8988T (cell line): ENCODE measurements at places on chromosomes 5 and 9.
A peak's percentile ranks its signal among the peaks of the same experiment; 100 is the strongest.

- no peak for DNase-seq
Measured at GRCh38 chr5:203246-203930, 12.1 kb downstream of the LRRC14B start.

DNA sequence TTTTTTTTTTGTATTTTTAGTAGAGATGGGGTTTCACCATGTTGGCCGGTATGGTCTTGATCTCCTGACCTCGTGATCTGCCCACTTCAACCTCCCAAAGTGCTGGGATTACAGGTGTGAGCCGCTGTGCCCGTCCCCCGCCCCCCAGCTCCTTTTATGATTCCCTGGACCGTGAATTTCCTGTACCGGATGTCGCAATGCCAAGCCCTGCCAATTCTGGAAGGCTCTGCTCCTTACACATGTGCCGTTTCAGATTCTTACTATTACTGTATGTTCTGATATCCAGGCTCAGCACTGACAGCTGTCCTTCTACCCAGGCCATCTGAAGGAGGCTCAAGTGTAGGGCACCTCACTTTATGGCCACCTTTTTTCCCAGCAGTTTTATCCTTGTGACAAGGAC, 100.1 kb downstream of the PLCXD3 start:
- no peak for DNase-seq

DNA sequence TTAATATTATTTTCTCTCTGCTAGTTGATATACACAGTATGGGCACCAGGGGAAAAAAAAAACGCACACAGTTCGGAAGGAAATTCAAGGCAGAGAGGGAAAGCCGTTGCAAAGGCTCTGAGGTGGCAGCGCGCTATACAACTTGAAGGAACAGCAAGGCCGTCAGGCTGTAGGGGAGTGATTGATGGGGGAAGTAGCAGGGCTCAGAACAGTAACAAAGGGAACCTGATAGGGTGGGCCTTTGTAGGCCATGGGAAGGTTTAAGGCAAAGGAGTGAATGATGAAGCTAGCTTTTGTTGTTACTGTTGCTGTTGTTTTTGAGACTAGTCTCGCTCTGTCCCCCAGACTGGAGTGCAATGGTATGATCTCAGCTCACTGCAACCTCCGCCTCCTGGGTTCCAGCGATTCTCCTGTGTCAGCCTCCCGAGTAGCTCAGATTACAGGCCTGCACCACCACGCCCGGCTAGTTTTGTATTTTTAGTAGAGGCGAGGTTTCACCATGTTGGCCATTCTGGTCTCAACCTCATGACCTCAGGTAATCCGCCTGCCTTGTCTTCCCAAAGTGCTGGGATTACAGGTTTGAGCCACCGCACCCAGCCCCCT, 27.0 kb downstream of the AQP7 start:
- DNase-seq, result no peak

- DNase-seq, result no peak
Measured at GRCh38 chr9:131334629-131335367, 45.3 kb downstream of the PLPP7 start.

- DNase-seq, result no peak
Measured at GRCh38 chr5:15585841-15586591, 86.0 kb downstream of the FBXL7 start.

DNA sequence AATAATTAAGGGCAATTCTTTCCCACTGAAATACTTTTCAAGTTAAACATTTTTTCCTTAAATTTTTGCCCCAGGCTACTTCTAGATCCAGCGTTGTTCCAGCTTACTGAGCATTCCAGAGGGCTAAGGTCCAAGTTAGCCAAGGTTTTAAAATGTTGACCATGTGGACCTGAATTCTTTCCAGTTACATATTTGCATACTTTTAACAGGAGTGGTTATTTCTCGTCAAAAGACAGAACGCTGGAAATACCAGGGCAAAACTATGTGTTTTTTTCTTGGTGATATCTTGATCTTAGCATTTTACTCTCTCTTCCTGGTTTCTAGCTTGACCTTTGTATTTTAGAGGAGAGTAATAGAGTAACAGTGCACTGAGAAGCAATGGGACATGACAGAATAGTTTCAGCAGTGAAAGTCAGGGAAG, 32.8 kb downstream of the TMC1 start:
- no peak for DNase-seq

- DNase-seq, result no peak
Measured at GRCh38 chr5:90020575-90021538, 388.7 kb downstream of the CETN3 start.

DNA sequence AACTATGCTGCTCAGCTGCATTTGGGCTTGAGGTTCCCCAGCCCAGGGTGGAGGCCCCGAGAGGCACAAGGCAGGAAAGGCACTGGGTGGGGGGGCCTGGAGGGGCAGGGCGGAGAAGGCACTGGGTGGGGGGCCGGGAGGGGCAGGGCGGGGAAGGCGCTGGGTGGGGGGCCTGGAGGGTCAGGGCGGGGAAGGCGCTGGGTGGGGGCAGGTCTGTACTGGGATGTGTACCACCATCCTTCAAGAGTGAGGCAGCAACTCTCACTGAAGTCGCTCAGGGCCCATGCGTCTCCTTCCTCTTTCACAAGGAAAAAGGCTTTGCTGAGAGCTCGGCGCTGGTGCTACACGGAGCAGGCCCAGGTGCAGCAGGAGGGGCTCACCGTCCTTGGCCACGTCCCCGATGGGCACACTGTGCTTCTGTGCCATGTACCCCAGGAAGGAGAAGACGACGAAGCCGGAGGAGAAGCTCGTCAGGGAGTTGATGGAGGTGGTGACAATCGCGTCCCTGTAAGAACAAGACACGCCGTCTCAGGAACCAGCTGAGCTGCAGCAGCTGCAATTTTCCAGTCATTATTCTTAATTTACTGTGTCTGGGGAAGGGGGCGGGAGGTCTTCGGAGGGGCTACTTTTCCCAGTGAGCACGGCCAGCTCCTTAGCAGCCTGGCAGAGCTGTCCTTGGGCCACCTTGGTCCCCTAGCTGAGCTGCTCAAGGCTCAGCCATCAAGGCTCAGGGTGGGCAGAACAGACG, 30.8 kb downstream of the SLC6A3 start:
- no peak for DNase-seq

- no peak for DNase-seq
Measured at GRCh38 chr5:151720215-151720614, 33.5 kb upstream of the SPARC start.

- no peak for DNase-seq
Measured at GRCh38 chr9:22088717-22089061, 79.6 kb upstream of the CDKN2B start.

GRCh38 chr5:148376198-148376597, 7.6 kb upstream of the FBXO38 start:
- no peak for DNase-seq

- DNase-seq, result no peak
Measured at GRCh38 chr5:72252574-72253155, 67.4 kb downstream of the MRPS27 start.

- DNase-seq, result no peak
Measured at GRCh38 chr5:140224658-140225057, 49.7 kb downstream of the CYSTM1 start.

DNA sequence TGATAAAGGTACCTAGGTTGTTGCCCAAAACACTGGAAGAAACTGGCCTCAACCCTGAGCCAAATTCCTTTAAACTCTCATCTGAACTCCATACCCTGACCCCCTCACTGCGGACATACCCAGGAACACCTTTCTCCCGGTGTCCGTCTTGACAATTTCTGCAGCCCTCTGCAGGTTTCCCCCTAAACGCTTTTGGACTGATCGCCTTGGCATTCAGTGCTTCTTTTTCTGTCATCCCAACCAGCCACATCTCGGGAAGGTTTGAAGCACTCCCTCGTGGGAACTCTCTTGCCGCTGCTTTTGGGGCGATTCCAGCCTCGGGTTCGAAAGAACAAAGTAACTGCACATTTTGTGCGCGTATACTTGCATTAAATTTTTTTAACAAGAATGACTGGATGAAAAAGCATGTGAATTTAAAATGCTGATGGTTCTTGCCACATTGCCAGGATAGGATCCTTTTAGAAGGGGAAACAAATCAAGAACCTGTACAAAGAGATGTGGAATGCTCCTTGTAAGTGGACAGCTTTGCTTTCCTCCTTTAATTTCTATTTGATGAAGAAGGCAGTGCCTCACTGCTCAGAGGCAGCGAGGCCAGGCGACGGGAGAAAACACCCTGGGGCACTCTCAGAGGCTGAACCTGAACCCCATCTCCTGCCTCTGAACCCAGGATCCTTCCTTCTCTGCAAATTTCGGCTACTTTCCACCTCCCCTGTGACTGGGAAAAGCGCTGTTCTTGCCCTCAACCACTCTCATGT, 615 bp downstream of the PSMD5 start:
- no peak for DNase-seq

DNA sequence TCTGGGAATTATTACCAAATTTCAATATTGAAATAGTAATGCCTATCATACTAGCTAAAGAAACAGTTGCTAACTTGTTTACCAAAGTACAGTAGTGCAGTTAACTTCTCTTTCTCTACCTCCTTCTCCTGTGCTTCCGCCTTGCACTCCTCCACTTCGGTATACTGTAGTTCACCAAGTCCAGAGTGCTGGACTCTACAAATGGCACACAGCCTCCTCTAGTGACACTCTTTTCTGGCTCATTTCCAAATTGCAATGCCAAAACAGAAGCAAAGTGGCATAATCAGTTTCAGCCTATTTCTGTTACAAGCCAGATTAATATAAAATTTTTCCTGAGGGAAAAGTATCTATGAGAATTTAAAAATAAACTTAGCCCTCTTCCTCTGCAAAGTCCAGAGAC, 86.0 kb upstream of the RASGRF2 start:
- no peak for DNase-seq

DNA sequence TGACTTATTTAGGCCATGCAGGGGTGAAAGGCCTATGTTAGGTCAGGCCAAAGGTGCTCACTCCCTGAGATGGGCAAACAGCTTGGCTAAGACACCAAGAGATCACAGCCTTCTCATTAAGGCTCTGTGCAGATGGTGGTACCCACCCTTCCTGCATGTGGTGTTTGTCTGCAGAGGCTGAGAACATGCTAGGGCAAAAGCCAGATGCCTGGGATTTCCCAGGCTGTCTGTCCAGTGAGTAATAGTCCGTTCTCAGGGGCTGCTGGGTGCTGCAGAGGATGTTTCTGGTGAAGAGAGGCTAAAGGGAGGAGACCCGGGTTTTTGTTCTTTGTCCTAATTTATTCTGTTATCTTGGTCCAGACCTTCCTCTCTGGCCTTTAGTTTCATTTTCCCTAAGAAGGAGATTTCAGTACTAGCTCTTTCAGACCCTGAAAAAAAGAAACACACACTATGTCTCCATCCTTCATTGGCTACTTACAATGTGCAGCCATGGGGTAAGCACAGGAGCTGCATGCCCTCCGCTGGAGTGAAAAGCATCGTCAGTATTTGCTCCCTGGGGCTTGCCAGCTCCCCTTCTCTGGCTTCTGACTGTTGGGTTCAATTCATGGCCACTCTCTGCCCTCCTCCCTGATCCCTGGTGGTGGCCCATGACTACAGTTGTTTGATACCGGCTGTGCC, 23.4 kb upstream of the GLRA1 start:
- DNase-seq, result no peak

GRCh38 chr5:53068291-53068836, 41.2 kb downstream of the MOCS2 start:
- no peak for DNase-seq

DNA sequence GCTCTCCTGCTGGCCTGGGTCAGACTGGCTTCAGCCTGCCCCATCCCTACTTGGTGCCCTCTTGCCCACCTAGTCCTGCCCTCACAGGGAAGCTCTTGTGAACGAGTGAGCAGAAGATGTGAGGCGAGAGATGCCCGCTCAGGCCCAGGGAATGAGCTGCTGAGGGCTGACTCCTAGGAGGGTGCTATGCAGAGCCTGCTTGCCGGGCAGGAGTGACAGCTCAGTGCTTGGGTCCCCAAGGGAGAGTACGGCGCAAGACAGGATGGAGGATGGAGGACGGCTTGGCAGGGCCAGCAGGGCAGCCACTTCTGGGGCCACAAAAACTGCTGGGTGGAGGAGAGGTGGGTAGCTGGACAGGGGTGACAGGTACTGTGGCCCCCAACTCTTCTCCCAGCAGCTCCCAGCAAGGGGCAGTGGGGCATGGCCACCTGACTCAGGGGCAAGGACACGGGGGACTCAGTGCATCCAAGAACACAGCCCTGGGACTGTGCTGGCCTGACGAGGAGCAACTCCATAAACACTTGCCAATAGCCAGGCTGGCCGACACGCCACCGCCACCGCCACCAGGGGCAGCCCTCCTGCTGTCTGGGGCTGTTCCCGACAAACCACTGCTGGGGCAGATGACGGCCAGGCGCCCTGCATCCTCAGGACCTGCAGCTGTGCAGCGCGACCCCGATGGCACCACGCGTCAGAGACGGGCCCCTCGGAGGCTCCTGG, 55.6 kb upstream of the UBAC1 start:
- peak; percentile 46 for DNase-seq

- no peak for DNase-seq
Measured at GRCh38 chr5:140608722-140609121, 24.3 kb downstream of the CD14 start.

DNA sequence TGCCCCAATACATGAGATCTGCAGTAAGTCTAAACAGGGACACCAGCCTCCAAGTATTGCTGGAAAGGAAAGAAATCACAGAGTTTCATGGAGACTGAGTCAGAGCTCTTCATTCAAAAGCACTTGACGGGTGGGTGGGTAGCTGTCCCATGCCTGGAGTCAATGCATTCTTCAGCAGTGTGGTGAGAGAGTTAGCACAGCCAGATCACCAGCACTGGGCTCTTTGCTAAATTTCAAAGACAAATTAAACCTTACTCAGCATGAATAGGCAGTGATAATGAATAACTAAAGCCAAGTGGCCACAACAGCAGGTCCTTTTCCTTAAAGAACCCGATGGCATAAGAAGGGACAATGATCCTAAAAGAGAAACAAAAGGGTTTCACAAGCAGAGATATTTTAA, 192.4 kb downstream of the ACTL7B start:
- DNase-seq, result no peak

GRCh38 chr5:93311881-93312280, 269.1 kb downstream of the NR2F1-AS1 start:
- no peak for DNase-seq

DNA sequence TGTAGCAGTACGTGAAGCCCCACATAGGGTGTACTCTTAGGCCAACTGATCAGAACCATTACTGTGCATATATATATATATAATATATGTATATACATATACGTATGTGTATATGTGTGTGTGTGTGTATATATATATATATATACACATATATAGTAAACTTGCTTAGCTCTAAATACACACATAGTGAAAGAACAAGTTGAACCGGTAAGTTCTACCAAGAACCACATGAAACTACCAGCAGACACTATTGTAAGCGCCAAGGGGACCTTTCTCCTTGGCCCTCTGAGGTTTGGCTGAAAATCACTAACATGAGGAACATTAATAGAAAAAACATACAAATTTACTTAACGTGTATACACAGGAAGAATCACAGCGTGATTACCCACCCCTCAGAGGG, 1.8 kb upstream of the TARS1 start:
- no peak for DNase-seq

DNA sequence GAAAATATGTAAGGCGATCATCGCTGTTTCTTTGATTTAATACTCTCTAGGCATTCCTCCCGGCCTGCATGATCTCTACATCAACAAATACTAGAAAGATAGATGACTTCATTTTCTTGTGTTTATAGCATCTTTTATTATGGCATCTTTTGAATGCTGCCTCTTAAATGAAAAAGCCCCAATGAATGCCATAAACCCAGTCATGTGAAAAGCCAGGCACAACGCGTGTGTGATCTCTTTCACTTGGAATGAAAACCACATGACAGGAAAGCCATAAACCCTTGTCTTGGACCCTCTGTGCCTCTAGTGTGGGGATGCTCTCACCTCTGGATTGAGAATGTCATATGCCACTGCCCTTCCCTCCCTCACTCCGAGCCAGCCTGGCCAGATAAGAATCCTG, 476.2 kb downstream of the SEMA5A start:
- no peak for DNase-seq

- no peak for DNase-seq
Measured at GRCh38 chr9:111037356-111037707, 938 bp downstream of the LPAR1 start.

- DNase-seq, result no peak
Measured at GRCh38 chr9:97938081-97938644, at the start of gene HEMGN. Gene HEMGN (minus strand): TSS chr9:97938172. CDS start chr9:97938136, 36 bp downstream.
